ENCODE measurements at places on chromosomes 3 and 15.

GRCh38 chr3:58520403-58521335 lies 16.3 kb downstream of the ACOX2 start:
- no peak for DNase-seq

DNA sequence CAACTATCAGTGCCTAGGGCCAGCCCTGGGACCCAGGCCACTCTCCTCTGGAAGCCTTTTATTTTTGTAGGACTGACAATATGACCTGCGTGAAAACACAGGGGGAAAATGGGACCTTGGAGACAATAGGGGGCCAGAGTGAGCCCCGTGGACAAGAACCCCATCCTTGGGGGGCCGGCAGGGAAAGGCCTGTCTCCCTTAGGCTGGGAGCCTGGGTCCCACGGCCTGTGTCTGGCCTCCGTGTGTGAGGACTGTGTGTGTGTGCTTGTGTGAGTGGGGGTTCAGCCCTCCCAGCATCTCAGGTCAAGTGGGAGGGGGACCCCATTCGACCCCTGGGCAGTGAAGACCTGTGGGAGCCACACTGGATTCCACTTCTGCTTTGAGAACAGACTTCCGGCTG lies 53.3 kb downstream of the EXOG start:
- DNase-seq = no peak

GRCh38 chr3:81884791-81885190 lies 123.3 kb upstream of the GBE1 start:
- no peak for DNase-seq

DNA sequence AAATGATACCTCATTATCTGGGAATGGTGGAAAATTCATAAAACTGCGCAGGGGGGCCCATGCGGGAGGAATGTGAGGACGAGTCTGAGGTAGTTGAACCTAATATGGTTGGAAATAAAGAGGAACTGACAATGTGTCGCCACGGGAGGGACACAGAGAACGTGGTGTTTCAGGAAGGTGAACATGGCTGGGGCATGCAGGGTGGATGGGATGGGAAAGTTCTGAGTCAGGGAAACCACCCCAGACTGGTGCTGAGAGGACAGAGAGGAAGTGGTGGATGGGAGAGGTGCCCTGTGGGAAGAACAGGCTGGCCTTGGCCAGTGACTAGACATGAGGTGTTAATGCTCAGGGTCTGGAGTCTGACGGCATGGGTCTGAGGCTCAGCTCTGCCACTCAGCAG lies 137.1 kb upstream of the WNT5A start:
- DNase-seq = no peak

- no peak for DNase-seq
These were observed 30.7 kb upstream of the CHRNB4 start for GRCh38 chr15:78671626-78672211.
